ENCODE measurements at places on chromosomes 7 and 10.

- DNase-seq: no peak
Observed at GRCh38 chr10:89332123-89332633, 4.4 kb downstream of the IFIT3 start.

DNA sequence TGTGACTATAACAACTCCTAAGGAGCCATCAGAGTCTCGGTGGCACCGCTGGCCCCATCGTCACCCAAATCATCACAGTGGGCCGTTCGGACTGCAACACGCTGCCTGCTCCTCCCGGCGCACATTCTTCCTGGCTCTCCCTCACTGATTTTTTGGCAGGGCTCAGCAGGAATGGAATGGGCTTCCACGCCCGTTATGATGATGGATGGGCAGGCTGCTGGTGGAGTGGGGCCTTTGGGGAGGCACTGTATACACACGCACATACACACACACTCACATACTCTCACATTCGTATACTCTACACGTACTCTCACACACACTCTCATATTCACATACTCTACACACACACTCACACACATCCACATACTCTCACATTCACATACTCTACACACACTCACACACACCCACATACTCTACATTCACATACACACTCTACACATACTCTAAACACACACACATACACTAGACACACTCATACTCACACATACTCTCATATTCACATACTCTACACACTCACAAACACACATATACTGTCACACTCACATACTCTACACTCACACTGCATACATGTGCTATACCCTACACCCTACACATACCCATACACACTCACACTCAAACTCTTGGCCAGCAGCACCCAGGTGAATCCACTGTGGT lies 99.8 kb downstream of the KCNMA1 start:
- DNase-seq: no peak

GRCh38 chr10:35379226-35380137 lies 43.2 kb downstream of the CCNY start:
- DNase-seq: no peak

DNA sequence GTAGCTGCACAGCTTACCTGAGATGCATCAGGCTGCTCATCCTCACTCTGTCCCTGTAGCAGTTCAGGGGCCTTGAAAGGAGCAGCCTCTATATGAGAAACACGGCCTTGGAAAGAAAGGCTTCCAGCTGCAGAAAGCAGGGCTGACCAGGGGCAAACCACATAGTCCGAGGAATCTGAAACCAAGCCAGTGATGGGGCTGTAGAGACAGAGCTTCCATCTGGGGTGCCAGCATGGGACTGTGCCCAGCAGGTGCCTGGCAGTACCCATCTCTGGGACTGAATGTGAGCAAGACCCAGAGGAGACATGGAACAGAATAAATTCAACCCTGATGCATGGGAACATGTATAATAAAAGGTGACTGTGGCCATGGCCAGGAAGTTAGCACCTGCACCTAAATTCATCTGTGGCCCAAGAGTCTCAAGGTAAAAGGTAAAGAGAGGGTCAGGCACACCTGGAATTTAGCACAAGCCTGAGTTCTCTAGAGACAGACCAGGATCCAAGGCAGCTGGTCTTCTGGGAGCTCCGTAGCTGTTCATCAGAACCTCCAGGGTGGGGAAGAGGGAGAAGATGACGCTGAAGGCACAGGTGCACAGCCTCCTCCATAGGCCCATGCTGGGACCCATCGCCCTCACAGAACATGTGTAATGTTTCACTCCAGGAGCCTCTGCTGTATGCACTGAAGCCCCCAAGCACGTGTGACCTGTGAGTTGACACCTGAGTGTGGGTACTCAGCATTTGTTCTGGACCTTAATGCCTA lies 25.3 kb downstream of the FRMPD2 start:
- no peak for DNase-seq

GRCh38 chr7:2611401-2611800 lies 20.4 kb upstream of the TTYH3 start:
- no peak for DNase-seq

- no peak for DNase-seq
Observed at GRCh38 chr10:78513986-78514385, 480.3 kb downstream of the RPS24 start.

DNA sequence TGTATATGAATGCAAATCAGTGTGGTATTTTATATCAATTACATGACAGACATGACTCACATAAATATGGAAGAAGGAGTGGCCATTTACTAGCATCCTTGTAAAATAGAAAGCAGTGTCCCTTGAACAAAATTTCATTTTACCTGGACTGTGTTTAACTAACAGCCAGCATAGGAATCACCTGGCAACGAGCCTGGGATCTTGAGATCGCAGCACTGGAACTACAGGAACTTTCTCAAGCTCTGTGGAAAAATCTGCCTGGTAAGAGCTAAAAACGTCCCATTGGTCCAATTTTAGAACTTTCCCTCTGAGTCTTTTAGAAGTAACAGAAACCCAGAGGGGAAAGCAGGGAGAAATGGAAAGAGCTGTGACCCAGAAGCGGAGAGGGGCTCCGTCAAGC lies 68.9 kb upstream of the AMPH start:
- DNase-seq: no peak

GRCh38 chr7:28149291-28150101 lies 31.1 kb downstream of the JAZF1 start:
- DNase-seq: no peak

- DNase-seq: peak; percentile 76
Observed at GRCh38 chr10:95445223-95445836, 115.8 kb downstream of the SORBS1 start.

DNA sequence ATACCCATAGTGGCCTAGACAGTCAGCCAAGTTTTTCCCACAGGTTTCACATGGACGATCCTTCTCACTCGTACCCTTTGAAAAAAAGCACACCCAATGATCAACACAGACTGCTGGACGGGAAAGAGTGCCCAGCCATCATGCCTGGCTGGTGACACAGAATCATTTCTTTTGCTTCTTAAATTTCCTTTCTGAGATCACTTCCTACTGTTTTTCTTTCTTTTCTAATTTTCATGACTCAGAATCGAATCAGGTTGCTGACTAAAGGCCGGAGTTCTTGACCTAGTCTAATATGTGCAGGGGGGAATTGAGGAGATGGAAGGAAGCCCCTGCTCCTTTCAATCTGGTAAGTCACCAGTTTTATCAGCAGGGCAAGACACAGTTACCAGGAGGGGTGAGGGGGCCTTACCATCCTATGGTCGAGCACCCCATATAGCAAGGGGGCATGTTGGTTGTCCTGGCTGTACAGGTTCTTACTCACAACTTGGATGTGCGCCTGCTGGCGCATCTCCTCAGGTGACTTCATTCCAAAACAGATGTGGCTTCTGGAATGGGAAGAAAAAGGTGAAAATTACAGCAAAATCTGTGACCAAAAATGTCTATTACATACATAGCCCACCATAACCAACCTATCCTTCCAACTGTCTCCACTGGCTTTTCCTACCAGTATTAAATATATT lies 3.5 kb downstream of the POLR3A start:
- DNase-seq: no peak

DNA sequence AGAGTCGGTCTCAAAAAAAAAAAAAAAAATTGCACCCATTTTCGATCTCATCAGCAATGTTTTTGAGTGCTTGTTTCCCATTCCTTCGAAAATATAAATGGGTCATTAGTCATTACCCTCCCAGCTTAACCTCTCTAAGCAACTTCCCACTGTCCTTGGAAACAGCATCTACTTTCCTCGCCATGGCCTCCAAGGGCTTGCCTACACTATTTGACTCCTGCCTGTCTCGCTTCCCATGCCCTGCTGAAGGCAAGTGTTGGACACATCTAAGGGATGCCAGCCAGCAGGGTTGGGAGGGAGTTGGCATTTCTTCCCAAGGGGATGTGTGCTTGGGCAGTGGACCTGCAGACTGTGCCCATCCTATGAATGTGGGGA lies 12.7 kb upstream of the RHBDD2 start:
- DNase-seq: no peak

DNA sequence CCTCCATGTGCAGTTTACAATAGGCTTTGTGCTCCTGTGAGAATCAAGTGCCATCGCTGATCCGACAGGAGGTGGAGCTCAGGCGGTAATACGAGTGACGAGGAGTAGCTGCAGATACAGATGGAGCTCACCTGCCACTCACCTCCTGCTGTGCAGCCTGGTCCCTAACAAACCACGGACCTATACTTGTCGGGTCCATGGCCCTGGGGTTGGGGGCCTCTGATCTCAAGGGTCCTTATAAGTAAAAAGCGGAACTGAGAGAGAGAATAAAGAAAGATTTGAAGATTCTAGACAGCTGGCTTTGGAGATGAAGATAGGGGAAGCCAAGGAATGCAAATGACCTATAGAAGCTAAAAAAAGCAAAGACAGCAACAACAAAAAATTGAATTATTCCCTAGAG lies 130.6 kb downstream of the PLXDC2 start:
- no peak for DNase-seq

DNA sequence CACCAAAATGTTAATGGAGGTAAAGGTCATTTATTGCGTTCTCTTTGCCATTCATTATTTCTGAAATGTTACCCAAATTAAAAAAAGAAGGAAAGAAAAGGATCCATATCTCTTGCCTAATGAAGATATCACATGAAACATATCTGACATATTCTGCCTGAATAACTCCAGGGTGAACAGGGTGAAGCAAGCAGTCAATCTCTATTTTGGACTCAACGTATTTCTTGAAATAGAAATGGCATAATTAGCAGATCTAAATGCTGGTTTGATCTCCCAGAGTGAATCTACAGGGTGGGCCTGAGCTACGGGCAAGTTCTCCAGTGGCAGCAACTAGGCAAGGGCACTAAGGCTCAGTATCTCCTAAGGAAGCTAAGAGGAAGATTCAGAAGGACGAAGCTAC lies 24.0 kb downstream of the MPP7 start:
- DNase-seq: no peak

DNA sequence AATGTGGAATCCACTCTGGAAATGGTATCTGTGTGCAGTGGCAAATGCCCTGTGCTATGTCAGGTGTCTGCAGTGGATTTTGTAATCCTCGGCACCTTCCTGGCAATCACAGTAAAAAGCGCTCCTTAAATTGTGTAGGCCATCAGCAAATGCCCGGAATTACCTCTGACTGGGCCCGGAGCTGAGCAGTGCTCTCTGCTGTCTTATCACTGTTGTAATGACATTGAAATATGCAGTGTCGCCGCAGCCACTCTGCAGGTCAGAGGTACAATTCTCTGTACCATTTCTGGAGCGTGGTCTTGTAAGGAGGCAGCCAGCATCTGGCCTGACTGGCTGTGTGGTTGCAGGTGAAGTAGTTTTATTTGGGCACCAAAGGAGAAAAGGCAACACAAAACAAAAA lies 416.4 kb upstream of the MKI67 start:
- no peak for DNase-seq

- no peak for DNase-seq
Observed at GRCh38 chr10:44926751-44927351, 15.7 kb downstream of the TMEM72 start.
